Breast epithelium (tissue), 4 donors: ENCODE measurements at places on chromosomes 12 and 14. TPM values are rescaled to one million over a fixed set of nuclear protein-coding genes. Genes with fewer than 3 reads are reported as not detected.

The PLBD1 gene
- total RNA-seq = 20.6 TPM

The IL31 gene
- total RNA-seq = not detected

GRCh38 chr12:12715459-12716150 lies 1.6 kb upstream of the CDKN1B start:
- DNase-seq = no peak

DNA sequence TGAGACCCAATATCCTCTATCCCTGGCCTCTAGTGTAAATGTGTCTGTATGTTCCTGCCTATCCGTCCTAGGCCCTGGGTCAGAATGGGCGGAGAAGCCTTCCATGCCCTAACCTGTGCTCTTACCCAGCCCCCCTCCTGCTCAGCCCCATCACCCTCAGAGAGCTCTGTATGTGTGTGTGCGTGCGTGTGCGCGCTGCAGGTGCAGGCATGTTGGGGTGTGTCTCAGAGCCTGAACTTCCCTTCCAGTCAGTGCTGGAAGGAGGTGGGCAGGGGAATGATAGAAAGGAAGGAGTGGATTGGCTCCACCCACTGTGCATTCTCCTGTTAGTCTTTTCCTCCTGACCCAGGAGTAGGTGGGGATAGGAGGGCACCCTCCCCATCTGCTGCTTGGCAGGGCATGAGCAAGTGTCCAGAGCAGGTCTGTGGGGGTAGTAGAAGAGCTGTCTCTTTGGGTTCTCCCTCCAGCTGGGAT lies 7.2 kb downstream of the NAB2 start:
- peak; percentile 74 for DNase-seq

GRCh38 chr14:47471075-47471474 lies 204.3 kb downstream of the MDGA2 start:
- DNase-seq = no peak

The MYF5 gene
- total RNA-seq = not detected

DNA sequence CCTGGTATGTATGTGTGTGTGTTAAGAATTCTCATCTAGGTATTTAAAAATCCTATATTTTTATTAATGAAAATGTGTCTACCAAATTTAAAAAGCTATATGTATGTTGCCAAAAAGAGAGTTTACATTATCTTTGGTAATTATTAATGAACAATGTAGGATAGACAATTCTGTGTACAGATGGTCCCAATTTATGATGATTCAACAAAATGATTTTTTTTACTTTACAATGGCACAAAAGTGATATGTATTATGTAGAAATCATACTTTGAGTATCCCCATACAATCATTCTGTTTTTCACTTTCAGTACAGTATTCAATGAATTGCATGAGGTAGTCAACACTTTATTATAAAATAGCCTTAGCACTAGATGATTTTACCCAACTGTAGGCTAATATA lies 39.4 kb downstream of the IRAK3 start:
- DNase-seq = no peak

GRCh38 chr12:51520576-51521325 lies 70.3 kb upstream of the SCN8A start:
- DNase-seq = no peak

GRCh38 chr12:109273354-109273753 lies 35.7 kb downstream of the FOXN4 start:
- DNase-seq = no peak
